Osteocyte (in vitro differentiated cells): ENCODE measurements at places on chromosomes 5 and 9. TPM values are rescaled to one million over a fixed set of nuclear protein-coding genes. Genes with fewer than 3 reads are reported as not detected.

GRCh38 chr5:159547466-159548195, 217.3 kb upstream of the IL12B start:
- DNase-seq: no peak
- peaks cover 20% of the 10 kb centered on the region for H3K27me3 ChIP-seq
- no peak overlapping the region for H3K27ac ChIP-seq

DNA sequence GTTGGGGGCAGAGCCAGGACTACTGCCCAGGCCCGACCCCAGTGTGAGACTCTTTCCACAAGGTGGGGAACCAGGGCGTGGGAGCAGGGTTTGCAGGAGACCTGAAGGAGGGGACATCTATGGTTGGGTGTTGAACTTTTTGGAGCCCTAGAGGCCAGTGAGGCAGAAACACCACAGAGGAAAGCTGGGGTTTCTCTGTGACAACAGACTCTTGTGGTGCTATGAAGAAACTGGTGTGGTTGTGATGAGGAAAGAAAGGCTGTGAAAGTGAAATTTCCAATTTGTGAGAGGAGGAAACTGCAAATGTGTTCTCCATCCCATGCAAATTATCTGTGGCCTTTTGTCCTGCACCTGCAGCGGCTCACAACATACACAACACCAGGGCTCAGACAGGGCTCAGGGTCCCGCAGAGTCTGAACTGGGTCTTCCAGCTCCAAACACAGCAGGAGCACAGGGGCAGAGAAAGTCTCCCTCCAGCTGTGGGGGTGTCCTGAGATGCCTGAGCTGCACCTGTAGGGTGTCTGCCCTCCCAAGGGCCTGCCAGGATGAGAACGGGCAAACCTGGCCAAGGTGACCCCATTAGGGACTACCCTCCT, 51.4 kb upstream of the GRHPR start:
- H3K36me3 ChIP-seq: no peaks in the 10 kb centered on the region
- no peaks in the 10 kb centered on the region for H3K4me1 ChIP-seq
- DNase-seq: no peak
- no peaks in the 10 kb centered on the region for H3K27me3 ChIP-seq

DNA sequence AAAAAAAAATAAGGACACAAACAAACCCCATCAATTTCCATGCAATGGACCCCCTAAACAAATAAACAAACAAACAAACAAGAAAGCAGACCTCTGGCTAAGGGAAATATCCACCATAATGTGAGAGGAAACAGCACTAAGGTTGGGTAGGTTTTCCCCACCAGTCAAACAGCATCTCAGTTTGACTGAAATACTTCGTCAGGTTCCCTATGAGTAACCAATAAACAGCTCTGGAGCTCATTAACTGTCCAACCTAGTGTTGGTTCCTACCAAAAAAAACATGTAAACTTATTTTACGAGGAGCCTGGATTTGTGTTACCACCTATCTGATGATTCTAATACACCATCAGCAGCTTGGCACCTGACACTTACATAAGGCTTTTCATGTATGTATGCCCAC, 198.5 kb upstream of the TARS1 start:
- no peak overlapping the region for H3K4me3 ChIP-seq
- H3K4me1 ChIP-seq: peaks cover 8% of the 10 kb centered on the region
- H3K27ac ChIP-seq: no peak overlapping the region
- no peaks in the 10 kb centered on the region for H3K27me3 ChIP-seq
- no peaks in the 10 kb centered on the region for H3K36me3 ChIP-seq
- DNase-seq: no peak

DNA sequence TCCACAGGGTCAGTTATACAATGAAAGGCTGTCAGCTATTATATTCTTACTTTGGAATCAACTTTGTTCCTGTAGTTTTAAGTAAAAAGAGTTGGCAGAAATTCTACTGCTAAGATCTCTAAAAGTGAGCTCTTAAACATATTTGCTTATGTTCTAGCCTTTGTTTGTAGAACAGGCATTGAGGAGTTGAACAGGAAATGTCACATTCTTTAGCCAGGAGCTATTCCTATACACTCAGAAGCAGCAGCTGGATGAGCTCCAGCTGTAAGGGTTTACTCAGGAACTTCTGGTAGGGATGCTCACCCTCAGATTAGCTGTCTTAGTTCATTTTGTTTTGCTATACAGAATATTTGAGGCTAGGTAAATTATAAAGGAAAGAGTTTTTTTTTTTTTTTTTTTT, 22.4 kb upstream of the SPINK14 start:
- DNase-seq: no peak
- H3K27me3 ChIP-seq: peaks cover 10% of the 10 kb centered on the region
- H3K27ac ChIP-seq: peak overlapping the region; percentile 48
- no peaks in the 10 kb centered on the region for H3K36me3 ChIP-seq
- H3K4me1 ChIP-seq: peaks cover 14% of the 10 kb centered on the region
- H3K4me3 ChIP-seq: no peak overlapping the region

GRCh38 chr9:126131066-126132010, 195.3 kb upstream of the MVB12B start:
- no peak overlapping the region for H3K27ac ChIP-seq
- no peaks in the 10 kb centered on the region for H3K36me3 ChIP-seq
- peaks cover 56% of the 10 kb centered on the region for H3K27me3 ChIP-seq

GRCh38 chr9:110443146-110443865, 105.6 kb upstream of the TXNDC8 start:
- H3K27ac ChIP-seq: peak overlapping the region; percentile 74
- peaks cover 26% of the 10 kb centered on the region for H3K4me1 ChIP-seq
- no peaks in the 10 kb centered on the region for H3K27me3 ChIP-seq
- peaks cover 7% of the 10 kb centered on the region for H3K36me3 ChIP-seq
- no peak for DNase-seq

DNA sequence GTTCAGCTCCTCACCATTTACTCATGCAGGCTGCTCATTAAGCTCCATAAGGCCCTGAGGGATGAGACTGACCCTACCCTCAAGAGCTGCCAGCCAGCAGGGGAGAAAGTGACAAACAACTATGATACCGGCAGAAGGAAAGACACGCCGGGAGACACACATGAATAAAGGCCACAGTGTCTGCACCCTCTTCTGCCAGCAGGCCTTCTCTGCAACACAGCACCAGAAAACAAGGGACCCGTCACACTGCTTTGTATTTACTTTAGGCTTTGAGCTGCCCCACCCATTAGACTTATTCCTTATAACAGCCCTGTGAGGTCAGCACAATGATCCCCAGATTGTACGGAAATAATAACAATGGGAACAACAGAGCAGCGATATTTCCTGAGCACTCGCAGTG, 7.2 kb downstream of the GABBR2 start:
- DNase-seq: no peak
- H3K36me3 ChIP-seq: no peaks in the 10 kb centered on the region
- H3K4me3 ChIP-seq: no peak overlapping the region
- H3K4me1 ChIP-seq: no peaks in the 10 kb centered on the region

DNA sequence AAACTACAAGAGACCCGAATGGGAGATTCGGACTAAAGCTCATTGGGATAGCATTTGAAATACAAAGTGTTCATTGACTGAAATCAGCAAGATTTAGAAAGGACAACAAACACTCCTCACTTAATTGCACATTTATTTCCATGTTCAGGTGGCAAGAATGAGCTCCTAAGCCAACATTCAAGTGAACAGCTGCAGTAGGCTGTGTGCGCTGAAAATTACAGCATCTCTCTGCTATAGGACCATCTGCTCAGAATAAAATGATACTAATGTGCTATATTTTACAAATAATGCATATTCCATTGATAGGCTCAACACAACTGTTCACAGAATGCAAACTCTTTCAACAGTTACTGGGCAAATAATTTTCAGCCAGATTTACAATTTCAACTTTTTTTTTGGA, 61.8 kb downstream of the ELAVL2 start:
- no peak for DNase-seq
- H3K27ac ChIP-seq: no peak overlapping the region
- H3K4me1 ChIP-seq: peaks cover 12% of the 10 kb centered on the region
- no peaks in the 10 kb centered on the region for H3K27me3 ChIP-seq
- H3K36me3 ChIP-seq: no peaks in the 10 kb centered on the region
- H3K4me3 ChIP-seq: no peak overlapping the region

DNA sequence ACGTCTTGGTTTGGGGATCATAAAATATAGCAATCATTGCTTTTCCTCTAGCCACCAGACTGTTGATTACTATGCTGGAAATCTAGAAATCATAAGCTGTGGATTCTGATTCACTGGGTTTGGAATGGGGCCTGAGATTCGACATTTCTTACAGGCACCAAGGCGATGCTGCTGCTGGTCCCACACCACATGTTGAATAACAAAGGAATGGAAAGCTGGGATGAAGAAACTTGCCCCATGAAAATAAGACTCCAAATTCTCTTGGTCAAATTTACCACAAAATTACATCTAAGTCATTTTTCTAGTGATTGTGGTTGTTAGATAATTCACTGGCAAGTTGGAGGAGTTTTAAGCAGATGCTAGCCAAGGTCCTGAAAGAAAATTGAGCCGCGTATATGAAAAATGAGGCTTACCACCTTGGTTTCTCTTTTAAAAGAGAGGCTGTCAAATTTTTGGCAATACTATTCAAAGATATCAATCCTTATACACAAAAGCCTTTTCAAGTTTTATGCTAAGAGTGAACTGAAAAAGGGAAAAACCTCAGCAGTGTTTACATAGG, 23.0 kb upstream of the MEIKIN start:
- no peaks in the 10 kb centered on the region for H3K36me3 ChIP-seq
- no peaks in the 10 kb centered on the region for H3K4me1 ChIP-seq
- H3K27me3 ChIP-seq: peaks cover 12% of the 10 kb centered on the region
- no peak overlapping the region for H3K4me3 ChIP-seq
- H3K27ac ChIP-seq: no peak overlapping the region

DNA sequence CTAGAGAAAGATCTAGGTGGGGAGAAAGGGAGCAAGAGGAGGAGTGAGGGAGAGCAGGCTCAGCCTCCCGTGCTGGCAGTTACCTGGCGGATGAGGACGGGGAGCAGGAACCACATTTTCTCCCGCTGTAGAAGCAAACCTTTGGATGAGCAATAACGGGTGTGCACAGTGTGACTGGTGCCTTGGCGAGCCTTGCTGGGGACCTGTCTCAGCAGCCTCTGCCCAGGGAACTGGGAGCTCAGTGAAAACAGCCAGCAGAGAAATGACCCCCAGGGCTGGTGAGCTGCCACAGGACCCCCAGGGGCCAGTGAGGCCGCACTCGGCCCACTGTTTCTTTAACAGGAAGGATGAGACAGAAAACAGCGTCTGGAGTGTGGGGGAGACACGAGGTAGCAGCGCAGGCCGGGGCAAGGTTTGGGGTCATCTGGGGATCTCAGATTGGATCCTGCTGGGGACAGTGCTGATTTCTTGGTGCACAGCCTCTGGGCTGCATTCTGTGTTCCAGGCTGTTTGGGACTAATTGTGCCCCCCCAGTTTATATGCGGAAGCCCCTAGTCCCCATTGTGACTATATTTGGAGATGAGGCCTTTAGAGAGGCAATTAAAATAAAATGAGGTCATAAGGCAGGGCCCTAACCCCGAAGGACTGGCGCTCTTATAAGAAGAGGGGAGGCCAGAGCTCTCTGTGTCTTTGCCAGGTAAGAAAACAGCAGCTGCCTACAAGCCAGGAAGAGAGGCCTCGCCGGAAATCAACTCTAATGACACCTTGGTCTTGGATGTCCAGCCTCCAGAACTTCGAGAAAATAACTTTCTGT, 118.8 kb upstream of the PHYKPL start:
- H3K27me3 ChIP-seq: peaks cover 5% of the 10 kb centered on the region
- no peak for DNase-seq
- no peak overlapping the region for H3K4me3 ChIP-seq
- H3K4me1 ChIP-seq: peaks cover 19% of the 10 kb centered on the region
- no peaks in the 10 kb centered on the region for H3K36me3 ChIP-seq

GRCh38 chr5:175885813-175886212, 14.4 kb downstream of the CPLX2 start:
- H3K4me1 ChIP-seq: peaks cover 4% of the 10 kb centered on the region
- no peak overlapping the region for H3K4me3 ChIP-seq
- DNase-seq: no peak
- peaks cover 2% of the 10 kb centered on the region for H3K27me3 ChIP-seq

DNA sequence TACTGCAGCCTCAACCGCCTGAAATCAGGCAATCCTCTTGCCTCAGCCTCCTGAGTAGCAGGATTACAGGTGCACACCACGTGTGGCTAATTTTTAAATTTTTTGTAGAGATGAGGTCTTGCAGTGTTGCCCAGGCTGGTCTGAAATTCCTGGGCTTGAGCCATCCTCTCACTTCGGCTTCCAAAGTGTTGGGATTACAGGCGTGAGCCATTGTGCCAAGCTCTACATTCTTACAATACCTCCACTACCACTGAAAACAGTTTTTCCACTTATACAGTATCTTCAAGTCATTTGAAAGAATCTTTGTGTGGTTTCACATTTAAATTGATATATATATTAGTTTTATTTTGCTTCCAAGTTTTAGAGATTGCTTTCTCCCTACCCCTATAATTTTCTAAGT, 42.6 kb downstream of the LARP1 start:
- no peak overlapping the region for H3K4me3 ChIP-seq
- peaks cover 63% of the 10 kb centered on the region for H3K36me3 ChIP-seq
- H3K27me3 ChIP-seq: no peaks in the 10 kb centered on the region
- peaks cover 20% of the 10 kb centered on the region for H3K4me1 ChIP-seq
- no peak overlapping the region for H3K27ac ChIP-seq

GRCh38 chr5:33261305-33261704, 179.5 kb upstream of the TARS1 start:
- H3K27ac ChIP-seq: peak overlapping the region; percentile 75
- H3K36me3 ChIP-seq: peaks cover 18% of the 10 kb centered on the region
- no peak for DNase-seq
- no peaks in the 10 kb centered on the region for H3K27me3 ChIP-seq
- H3K4me3 ChIP-seq: no peak overlapping the region
- H3K4me1 ChIP-seq: peaks cover 43% of the 10 kb centered on the region

GRCh38 chr9:36336131-36336907, 63.8 kb downstream of the RNF38 start:
- no peaks in the 10 kb centered on the region for H3K4me1 ChIP-seq
- H3K27ac ChIP-seq: no peak overlapping the region
- no peaks in the 10 kb centered on the region for H3K27me3 ChIP-seq
- H3K4me3 ChIP-seq: no peak overlapping the region
- peaks cover 35% of the 10 kb centered on the region for H3K36me3 ChIP-seq
- DNase-seq: no peak

DNA sequence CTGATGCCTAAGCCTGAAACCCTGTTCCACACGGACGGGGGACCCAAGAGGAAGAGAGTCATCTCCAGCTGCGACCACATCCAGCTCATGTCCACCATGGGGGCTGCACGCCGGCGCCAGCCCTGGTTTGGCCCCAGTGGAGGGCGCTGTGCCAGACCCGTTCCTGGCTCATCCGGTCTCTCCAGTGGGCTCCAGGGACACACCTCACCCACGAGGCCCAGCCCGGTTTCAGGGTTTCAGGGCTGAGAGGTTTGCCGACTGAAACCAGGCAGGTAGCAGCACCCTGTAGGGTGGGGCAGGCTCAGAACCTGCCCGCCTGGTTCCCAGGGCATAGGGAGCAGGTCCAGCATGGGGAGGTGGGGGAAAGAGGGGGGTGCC, 71.4 kb upstream of the STXBP1 start:
- H3K4me3 ChIP-seq: no peak overlapping the region
- H3K27ac ChIP-seq: peak overlapping the region; percentile 88
- DNase-seq: no peak
- H3K36me3 ChIP-seq: peaks cover 6% of the 10 kb centered on the region
- H3K4me1 ChIP-seq: peaks cover 93% of the 10 kb centered on the region

- no peaks in the 10 kb centered on the region for H3K36me3 ChIP-seq
- no peaks in the 10 kb centered on the region for H3K27me3 ChIP-seq
- no peak for DNase-seq
- H3K4me3 ChIP-seq: no peak overlapping the region
Observed at GRCh38 chr5:33423018-33423630, 17.6 kb upstream of the TARS1 start.

RNF224 gene
- not detected in 2 replicates for total RNA-seq

KCNN2 gene
- total RNA-seq: 0.08 and 0.24 TPM in 2 replicates

LCN12 gene
- total RNA-seq: 0.57 and 1.4 TPM in 2 replicates

ZNF366 gene
- not detected in 2 replicates for total RNA-seq

TAS2R1 gene
- total RNA-seq: not detected in 2 replicates

ZDHHC11 gene
- 4.4 and 6.3 TPM in 2 replicates for total RNA-seq

GIN1 gene
- 4.1 and 5.2 TPM in 2 replicates for total RNA-seq

NME5 gene
- 1.7 and 2.4 TPM in 2 replicates for total RNA-seq

STPG3 gene
- 0.50 and 0.78 TPM in 2 replicates for total RNA-seq
